ENCODE measurements at places on chromosomes 5 and 9. TPM values are rescaled to one million over a fixed set of nuclear protein-coding genes. Genes with fewer than 3 reads are reported as not detected.

The AMBP gene
- 2.9 TPM for total RNA-seq

The LCN1 gene
- total RNA-seq = not detected

The DAP gene
- 106 TPM for total RNA-seq

The ZNF367 gene
- 3.2 TPM for total RNA-seq

The ARL14EPL gene
- total RNA-seq = not detected

The GLRA1 gene
- not detected for total RNA-seq

The ASPN gene
- not detected for total RNA-seq

The GRM6 gene
- not detected for total RNA-seq

The PCDHGA2 gene
- 0.12 TPM for total RNA-seq

The C9orf153 gene
- 0.37 TPM for total RNA-seq

The INSL4 gene
- not detected for total RNA-seq

The PCA3 gene
- not detected for total RNA-seq

The DRD1 gene
- total RNA-seq = 0.34 TPM

The IL4 gene
- not detected for total RNA-seq
